Frontal cortex (tissue), 4 donors: ENCODE measurements at places on chromosomes 2 and 18.

GRCh38 chr2:48264627-48265026 lies 265.3 kb upstream of the STON1 start:
- DNase-seq, result no peak

GRCh38 chr2:196130039-196130825 lies 41.1 kb downstream of the STK17B start:
- no peak for DNase-seq

DNA sequence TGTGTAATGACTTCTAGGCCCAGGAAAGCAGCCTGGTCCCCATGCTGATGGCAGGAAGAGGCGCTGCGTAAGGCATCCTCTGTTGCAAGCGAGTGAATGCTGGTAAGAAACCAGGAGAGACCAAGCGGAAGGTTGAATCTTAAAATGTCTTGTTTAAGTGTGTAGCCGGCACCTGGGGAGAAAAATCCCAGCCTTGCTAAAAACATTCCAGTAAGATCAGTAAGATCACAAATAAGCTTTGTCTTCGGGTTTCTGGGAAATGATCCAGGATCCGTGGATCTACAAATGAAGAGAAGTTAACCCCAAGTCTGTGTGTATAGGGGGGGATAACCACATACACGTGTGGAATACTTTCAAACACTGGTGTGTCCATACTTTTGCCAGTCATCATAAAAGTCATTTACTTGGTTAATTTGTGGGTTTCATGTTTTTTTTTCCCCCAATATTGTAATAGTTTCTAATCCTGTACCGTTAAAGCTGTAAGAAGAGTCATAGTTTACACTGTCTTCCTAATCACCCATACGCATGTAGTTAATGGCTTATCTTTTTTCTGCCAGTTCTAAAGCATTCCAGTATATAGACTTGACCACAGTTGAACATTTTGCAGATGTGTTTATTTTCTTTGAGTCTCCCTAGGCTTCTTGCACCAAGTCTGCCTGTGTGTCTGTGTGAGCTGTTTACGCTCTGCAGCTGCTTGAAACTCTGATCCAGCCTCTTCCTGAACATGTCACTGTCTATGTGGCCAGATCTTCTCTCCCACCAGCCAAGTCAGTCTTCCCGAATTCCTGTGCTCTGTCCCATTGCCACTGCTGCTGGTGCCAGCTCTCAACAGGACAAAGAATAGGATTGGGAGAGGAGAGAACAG lies 135.9 kb upstream of the ARL4C start:
- no peak for DNase-seq

DNA sequence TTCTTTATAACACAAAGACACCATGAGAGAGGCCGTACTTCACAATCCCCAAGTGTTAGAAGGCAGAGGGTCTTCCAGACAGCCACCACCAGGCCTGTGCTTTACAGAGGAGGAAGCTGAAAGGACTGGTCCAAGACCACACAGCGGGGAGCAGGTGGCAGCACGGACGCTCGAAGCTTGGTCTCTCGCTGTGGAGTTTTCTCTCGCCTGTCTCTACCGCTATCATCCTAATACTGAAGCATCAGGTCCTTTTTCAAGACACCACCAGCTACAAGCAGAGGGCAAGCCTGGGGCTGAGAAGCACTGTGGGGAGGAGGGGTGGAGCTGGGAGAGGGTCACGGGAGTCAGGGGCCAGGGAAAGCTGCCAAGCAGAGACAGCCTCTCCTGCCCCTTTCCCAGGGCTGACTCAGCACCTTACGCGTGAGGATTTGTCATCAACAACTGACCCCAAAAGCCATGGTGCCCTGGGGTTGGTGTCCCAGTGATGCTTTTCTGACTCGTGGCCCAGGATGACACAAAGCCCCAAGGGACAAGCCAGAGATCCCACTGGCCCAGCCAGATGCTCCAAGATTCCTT lies 31.9 kb upstream of the FOSL2 start:
- DNase-seq, result no peak

GRCh38 chr18:79545736-79546171 lies 133.8 kb upstream of the CTDP1 start:
- DNase-seq, result no peak

DNA sequence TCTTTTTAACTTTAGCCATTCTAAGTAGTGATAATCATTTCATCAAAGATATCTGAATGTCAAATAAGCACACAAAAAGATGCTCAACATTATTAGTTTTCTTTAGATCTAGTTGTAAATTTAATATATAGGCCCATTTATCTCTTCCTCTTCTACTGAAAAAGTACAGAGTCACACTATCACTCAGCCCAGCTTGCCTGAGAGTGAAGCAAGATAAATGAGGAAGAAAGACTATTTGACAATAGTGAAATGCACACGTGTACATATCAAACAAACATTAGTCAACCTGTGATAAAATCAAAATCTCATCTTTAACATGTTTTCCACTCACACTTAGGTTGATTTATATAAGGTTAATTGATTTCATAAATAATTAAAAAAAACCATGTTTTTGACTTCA lies 83.5 kb upstream of the CCDC195 start:
- no peak for DNase-seq

- DNase-seq, result no peak
Measured at GRCh38 chr2:54073796-54074195, 41.6 kb upstream of the ACYP2 start.

GRCh38 chr18:61823595-61823994 lies 69.2 kb downstream of the RNF152 start:
- DNase-seq, result no peak

GRCh38 chr2:165467921-165468320 lies 1.6 kb upstream of the CSRNP3 start:
- no peak for DNase-seq

- DNase-seq, result no peak
Measured at GRCh38 chr2:225083276-225083675, 41.0 kb upstream of the DOCK10 start.

DNA sequence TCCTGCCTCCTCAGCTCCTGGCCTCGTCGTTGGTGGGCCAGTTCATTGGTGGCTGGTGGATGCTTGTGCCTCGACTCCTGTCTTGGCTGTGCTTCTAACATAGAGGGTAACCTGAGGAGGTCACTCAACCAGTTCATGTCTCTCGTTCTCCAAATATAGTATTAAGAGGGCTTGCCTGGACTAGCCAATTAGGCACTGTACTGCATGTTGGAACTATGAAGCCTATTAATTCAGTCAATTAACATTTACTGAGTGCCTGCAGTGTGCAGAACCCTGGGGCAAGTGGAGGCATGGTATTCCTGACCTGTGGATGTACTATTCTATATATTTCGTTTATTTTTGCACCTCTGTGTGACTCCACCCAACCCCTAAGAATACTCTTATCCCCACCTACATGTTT lies 89.9 kb upstream of the PELI1 start:
- DNase-seq, result no peak

GRCh38 chr18:70387027-70387426 lies 98.2 kb downstream of the SOCS6 start:
- no peak for DNase-seq

GRCh38 chr18:29161429-29161828 lies 984.5 kb upstream of the CDH2 start:
- no peak for DNase-seq

- DNase-seq, result no peak
Measured at GRCh38 chr2:75079575-75079974, 119.7 kb downstream of the TACR1 start.

- no peak for DNase-seq
Measured at GRCh38 chr2:137947032-137947727, 17.1 kb upstream of the HNMT start.

DNA sequence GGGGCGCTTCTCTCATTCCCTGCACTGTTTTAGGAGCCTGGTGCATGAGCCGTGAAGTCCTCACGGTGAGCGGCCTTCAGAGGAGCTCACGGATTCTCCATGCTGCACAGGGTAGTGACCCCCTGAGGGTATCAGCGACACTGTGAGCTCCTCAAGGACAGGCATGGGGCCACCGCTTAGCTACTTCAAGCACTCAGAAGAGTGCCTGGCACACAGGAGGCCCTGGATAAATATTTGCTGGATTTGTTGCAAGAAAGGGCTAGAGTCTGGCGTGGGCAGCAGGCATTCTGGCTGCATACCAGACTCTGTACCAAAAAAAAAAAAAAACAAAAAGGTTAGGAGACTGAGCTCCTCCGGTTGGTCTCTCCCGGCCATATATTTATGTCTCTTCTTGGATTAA lies 5.7 kb upstream of the MBP start:
- no peak for DNase-seq

DNA sequence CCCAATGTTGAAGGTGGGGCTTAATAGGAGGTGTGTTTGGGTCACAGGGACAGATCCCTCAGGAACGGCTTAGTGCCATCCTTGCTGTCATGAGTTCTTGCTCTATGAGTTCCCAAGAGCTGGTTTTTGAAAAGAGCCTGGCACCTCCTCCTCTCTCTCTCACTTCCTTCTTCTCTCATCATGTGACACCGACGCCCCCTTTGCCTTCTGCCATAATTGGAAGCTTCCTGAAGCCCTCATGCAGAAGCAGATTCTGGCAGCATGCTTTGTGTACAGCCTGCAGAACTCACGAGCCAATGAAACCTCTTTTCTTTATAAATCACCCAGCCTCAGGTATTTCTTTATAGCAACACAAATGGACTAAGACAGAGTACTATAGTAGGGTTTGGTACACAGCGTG lies 100.4 kb upstream of the SH3BP4 start:
- no peak for DNase-seq

DNA sequence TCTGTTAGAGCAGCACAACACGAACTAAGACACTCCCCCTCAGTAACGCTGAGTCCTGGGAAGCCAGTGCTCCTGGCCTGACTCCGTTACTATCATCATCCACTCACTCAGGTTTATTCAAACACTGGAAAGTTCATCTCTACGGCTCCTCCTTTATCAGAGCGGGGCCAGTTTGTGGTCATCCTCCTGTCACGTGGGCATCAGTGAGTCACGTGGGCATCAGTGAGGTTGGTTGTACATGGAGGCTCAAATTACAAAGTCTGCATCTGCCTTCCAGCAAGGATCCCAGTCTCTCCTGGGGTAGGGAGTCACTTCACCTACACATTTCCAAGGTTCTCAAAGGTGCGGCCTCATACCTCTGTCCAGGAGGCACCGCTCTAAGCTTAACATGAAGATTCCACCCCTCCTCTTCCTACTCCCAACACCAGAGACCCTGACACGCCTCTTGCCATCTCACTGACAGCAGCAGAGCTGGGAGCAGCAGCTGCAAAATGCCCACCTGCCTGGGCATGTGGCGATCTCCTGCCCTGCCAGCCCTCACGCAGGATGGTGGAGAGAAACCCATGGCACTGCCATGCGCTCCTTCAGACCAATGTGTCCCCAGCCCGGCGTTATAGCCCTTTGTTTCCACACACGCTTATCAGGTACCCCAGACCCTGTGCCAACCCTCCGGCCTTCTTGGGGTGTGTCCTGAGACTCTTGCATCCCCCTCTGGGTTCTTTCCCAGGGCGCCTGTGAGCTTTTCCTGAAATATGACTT lies 99.2 kb upstream of the PTPRM start:
- no peak for DNase-seq

GRCh38 chr2:38875576-38876367 lies at the start of the genes DHX57 and MORN2:
TSS of gene DHX57 (minus strand) at chr2:38875934. CDS start at chr2:38868405, 7,529 bp downstream.
TSS of gene MORN2 (plus strand) at chr2:38875976.
- peak; percentile 46 for DNase-seq

DNA sequence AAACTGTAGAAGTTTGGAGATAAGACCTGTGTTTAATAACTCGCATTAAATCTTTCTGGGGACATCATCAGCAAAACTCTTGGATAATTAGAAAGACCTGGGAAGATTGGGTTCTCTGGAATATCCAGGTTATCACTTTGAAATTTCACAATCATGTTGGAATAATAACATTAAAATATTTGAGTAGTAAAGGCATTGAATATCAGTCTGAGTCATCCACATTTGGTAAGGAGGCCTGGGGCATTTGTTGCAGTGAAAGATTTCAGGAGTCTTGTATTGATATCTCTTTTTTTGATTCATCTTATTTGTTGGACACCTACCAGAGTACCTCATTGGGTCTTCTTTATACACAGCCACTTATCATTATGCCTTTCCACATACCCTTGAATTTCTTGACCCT lies 95.9 kb downstream of the EPB41L5 start:
- DNase-seq, result no peak

- no peak for DNase-seq
Measured at GRCh38 chr18:59357928-59358327, 1.1 kb downstream of the LMAN1 start.

DNA sequence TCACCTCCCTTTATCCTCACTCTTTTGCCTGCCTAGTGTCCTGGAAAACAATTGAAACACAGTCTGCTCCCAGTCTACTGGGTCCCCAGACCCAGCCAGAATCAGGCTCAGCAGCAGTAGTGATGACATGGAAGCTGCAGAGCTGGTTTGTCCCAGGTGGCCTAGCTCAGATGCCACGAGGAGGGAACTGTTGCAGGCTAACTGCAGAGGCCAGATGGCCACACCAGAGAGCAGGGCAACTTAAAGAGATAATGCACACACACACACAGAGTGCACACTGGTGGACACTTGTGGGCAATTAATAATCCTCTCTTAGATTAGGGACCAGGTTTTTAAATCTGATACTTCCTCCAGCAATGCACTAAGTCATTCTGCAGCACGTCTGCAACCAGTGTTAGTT lies 42.4 kb downstream of the GYPC start:
- DNase-seq, result no peak

GRCh38 chr2:114025030-114025429 lies 135.1 kb downstream of the ACTR3 start:
- no peak for DNase-seq

GRCh38 chr2:231300722-231301076 lies 94.8 kb upstream of the B3GNT7 start:
- DNase-seq, result no peak

- DNase-seq, result no peak
Measured at GRCh38 chr2:223563462-223563861, 38.7 kb downstream of the SCG2 start.

GRCh38 chr2:134583462-134583861 lies 135.3 kb downstream of the TMEM163 start:
- DNase-seq, result no peak

DNA sequence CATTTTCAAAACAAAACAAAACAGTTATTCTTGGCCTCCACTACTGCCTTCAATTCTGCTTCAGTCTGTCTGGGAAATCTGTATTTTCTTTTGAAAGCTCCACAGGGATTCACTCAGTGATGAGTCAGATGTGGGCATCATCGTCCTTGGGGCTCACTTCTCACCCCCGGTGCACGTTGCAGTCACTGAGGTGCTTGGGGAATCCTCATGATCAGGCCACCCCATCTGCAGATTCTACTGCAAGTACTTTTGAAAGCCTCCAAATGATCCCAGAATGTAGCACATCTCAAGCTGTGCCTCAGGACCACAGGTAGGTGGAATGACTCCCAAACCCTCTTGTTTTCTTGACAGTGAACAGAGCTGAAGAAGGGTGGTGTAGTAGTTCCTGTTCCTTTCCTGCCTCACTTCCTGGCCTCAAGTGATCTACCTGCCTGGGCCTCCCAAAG lies 34.3 kb downstream of the LPIN2 start:
- no peak for DNase-seq

GRCh38 chr2:199907008-199907714 lies 3.9 kb upstream of the C2orf69 start:
- no peak for DNase-seq

DNA sequence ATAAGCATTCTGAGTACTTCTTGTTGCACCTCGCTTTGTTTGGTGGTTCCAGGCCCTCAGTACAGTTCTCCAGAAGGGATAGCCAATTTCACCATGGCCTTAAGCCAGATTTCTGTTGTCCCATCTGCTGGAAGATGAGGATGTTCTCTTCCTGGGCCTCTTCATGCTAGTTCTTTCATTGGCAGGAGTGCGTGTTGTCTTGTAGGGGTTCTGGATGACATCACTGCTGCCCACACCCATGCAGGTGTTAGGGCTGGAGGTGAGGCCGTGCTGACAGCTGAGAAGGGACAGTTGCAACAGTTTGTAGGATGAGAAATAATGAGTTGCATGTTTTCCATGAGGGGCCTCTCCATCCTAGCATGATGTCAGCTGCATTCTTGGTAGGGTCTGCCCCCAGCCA lies 142.9 kb downstream of the LDLRAD4 start:
- DNase-seq, result no peak

GRCh38 chr2:67600946-67601345 lies 203.8 kb downstream of the ETAA1 start:
- no peak for DNase-seq
